ENCODE measurements at places on chromosomes 16 and 17.

- no peak for DNase-seq
Measured at GRCh38 chr17:5605452-5605851, 21.1 kb upstream of the NLRP1 start.

DNA sequence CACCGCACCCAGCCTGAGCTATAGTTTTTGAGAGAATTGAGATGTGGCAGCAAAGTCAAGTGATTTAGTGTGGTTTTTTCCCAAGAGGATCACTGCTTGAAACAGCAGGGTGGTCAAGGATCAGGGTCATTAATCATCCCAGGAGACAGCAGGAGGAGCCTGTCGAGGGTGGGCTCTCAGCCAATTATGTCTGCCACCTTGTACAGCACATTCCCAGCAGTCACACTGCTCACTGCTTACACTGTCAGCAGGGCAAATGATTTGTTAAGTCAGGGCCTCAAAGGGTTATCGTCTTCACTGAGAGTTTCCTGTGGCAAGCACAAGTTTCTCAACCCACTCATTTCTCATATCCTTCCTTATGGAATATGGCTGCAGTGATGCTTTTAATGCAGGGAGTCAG lies 13.2 kb downstream of the B3GNT9 start:
- no peak for DNase-seq

- DNase-seq: no peak
Measured at GRCh38 chr17:17742133-17742621, 60.9 kb downstream of the RAI1 start.

DNA sequence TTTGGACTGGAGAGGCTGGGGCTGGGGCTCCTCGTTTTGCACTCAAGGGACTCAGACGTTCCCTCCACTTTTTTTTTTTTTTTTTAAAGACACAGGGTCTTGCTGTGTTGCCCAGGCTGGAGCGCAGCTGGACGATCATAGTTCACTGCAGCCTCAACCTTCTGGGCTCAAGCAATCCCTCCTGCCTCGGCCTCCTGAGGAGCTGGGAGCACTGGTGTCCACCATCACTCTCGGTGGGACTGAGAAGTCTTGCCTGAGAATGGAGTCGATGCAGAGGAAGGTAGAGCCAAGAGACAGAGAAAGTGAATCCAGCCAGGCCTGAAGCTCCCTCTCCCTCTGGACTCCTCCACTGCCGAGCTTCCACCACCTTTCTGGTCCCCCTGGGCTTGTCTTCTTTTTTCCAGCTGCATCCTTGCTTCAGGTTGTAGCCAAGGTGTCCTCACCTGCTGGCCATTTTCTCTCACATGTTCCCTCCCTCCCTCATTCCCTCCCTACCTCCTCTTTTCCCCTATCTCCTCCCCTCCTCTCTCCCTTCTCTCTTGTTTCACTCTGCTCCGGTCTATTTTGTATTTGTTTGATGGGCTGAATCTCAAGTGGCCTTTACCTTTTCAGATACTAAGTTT lies 233.8 kb downstream of the SNX29 start:
- DNase-seq: no peak

GRCh38 chr17:7218758-7219157 lies 878 bp downstream of the DLG4 start:
- DNase-seq: no peak

DNA sequence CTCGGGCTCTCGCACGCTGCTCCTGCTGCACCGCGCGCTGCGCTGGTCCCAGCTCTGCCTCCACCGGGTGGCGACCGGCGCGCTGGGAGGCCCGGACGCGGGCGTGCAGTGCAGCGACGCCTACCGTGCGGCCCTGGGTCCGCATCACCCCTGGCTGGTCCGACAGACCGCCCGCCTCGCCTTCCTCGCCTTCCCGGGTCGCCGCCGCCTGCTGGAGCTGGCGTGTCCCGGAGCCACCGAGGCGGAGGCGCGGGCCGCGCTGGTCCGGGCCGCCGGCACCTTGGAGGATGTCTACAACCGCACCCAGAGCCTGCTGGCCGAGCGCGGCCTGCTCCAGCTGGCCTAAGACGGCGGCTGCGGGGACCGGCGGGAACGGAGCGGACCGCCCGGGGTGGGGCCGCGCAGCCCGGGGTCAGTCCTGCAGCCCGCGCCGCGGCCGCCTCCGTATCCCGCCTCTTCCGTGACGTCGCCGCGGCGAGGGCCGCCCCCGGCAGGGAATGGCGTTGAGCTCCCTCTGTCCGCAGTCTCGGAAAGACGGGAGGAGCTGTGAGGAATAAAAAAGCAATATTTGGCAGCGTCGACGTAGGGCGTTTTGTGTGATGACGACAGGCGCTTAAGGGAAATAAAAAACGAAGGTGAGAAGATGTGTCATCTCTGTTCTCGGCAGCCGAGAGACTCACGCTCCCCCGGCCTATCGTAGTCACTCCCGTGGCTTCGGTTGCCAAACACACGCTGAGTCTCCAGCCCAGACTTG lies 1.4 kb downstream of the GLTPD2 start:
- peak; percentile 73 for DNase-seq

- no peak for DNase-seq
Measured at GRCh38 chr17:73232587-73233373, 28.9 kb downstream of the CPSF4L start.

GRCh38 chr17:28033972-28034714 lies 8.3 kb upstream of the NLK start:
- DNase-seq: no peak

- no peak for DNase-seq
Measured at GRCh38 chr17:71769850-71770249, 351.0 kb upstream of the SOX9 start.

GRCh38 chr17:15957608-15958307 lies 12.8 kb downstream of the ADORA2B start:
- no peak for DNase-seq

DNA sequence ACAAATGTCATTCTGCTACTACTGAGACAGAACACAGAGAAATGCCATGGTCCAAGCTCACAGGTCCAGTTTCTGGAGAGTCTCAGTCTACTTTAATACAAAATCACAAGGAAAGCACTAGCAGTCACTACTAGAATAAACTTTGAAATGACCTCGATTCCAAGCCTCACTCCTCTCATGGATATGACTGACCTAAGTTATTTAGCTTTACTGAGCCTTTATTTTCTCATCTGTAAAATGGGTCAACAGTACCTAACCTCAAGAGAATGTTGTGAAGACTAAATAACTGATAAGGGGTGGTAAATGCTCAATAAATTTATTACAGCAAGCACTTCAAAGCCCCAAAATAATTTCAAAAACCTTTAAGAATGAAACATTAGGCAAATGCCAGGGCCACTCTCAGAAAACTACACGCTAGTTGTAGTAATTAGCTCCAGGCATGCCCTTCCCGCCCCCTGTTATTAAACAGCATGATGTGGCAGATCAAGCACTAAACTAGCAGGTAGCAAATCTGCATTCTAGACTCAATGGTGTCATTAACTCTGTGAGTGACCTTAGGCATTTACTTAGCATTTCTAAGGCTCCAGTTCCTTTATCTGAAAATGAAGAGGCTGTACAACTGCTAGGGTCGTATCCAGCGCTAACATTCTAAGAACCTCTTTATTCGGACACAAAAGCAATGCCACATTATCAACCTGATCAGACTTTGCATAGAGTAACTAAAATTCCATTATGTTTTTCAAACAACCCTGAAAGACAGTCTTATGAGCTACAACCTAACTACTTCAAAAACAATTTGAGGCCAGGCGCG lies 8.4 kb downstream of the GSPT1 start:
- no peak for DNase-seq

- no peak for DNase-seq
Measured at GRCh38 chr17:20157001-20157310, 147.8 kb downstream of the SPECC1 start.
